Dermis blood vessel endothelial cell (primary cell): ENCODE measurements at places on chromosomes 7 and 10. TPM values are rescaled to one million over a fixed set of nuclear protein-coding genes. Genes with fewer than 3 reads are reported as not detected.

DNA sequence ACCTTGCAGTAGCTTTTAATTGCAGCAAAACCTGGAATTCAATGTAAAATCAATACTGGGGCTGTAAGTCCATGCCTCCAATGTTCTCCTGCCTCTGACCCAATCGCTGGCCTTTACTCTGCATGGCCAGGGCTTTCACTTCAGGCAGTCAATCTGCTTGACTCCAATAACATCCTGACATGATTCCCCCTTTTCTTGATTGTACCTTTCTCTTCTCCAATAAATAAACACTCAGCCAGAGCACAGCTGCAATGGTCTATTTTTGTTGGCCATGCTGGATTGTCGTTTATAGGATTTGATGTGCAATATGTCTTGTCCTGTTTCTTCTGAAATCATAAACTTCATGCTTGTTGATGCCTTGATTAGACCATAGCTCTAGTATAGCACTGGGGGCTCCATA lies 97.8 kb upstream of the COL1A2 start:
- DNase-seq: no peak

DNA sequence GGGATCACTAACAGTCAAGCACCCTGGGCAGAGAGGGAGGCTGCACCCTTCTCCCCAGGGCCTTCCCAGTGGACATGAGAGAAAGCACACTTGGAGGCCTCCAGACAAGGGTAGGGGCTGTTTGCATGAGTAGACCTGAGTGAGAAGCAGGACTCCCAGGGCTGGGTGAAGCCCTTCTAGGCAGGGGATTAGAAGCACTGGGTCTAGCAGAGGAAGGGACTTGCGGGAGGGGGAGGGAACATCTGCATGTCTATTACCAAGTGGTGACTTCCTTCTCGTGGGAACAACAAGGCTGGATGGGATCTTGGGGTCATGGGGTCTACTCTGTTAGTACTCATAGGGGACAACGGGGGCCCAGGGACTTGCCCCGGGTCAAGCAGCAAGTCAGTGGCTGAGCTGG lies 67.8 kb downstream of the EMX2 start:
- DNase-seq: no peak

Gene ACTA2
- 13.1 and 25.5 TPM in 2 replicates for total RNA-seq

Gene INTS15
- total RNA-seq: 13.1 and 14.5 TPM in 2 replicates

Gene PLXNA4
- total RNA-seq: 1.5 and 14.9 TPM in 2 replicates

Gene CACNA2D1
- total RNA-seq: 20.6 and 35.7 TPM in 2 replicates

- no peak for DNase-seq
Observed at GRCh38 chr10:73902351-73902750, 8.6 kb upstream of the PLAU start.

Gene ZNF853
- total RNA-seq: 0.93 and 1.0 TPM in 2 replicates

DNA sequence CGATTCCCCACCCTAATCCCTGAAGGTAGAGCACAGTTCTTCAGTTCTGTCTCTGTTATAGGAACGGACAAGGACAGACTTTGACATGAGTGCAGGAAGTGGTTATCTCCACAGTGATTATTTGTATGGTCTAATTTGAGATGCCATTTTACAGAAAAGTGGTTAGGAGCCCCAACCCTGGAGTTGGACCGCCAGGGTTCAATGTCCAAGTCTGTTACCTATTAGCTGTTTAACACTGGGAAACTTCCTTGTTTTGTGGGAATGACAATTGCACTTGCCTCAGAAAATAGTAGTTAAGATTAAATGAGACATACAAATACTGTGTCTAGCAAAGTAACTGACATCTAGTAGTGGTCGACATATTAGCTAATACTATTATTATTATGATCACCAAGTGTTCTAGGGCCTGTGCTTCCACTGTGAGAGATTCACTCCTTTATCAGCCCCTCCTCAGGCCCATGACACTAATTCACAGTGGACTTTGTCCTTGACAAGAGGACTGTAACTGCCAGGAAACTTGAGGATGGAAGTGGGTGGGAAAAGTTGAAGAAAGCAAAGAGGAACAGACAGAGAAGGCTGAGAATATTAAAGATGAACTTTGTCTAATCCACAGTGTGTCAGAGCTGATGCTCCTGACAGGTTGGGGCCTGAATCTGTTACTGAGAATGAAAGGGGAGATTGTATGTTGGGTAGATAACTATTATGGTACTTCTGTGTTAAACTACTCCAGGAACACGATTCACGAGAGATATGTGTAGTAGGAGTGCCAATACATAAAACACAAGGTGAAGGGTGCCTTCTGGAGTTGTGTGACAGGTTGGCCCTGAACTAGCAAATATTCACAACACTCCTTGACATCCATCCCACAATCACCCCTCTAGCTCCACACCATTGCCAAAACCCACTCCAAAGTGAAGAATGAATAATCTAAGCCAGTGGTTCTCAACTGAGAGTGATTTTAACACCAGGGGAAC lies 66.4 kb downstream of the TAC1 start:
- DNase-seq: no peak

DNA sequence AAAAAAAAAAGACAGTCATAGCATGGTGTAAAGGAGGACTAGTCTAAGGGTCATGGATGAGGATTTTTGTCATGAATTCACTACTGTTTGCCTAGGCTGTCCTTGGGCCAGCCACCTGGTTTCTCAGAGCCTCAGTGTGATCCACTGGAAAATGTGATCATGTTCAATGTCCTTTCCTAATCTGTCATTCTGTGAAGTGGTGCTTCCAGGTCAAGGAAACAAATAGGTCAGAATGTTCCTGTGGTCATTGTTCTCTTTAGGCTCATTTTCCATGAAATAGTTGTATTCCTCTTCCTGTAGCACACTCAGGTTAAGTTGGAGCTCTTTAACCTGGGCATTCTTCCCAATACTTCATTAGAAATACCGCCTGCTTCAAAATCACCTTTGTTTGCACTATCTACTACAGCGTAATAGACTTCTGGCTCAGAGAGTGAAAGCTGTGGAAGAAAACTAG lies 16.5 kb downstream of the CD36 start:
- no peak for DNase-seq

Gene CUBN
- total RNA-seq: 6.1 and 27.5 TPM in 2 replicates

- DNase-seq: no peak
Observed at GRCh38 chr10:26534384-26534783, 96.2 kb downstream of the APBB1IP start.

DNA sequence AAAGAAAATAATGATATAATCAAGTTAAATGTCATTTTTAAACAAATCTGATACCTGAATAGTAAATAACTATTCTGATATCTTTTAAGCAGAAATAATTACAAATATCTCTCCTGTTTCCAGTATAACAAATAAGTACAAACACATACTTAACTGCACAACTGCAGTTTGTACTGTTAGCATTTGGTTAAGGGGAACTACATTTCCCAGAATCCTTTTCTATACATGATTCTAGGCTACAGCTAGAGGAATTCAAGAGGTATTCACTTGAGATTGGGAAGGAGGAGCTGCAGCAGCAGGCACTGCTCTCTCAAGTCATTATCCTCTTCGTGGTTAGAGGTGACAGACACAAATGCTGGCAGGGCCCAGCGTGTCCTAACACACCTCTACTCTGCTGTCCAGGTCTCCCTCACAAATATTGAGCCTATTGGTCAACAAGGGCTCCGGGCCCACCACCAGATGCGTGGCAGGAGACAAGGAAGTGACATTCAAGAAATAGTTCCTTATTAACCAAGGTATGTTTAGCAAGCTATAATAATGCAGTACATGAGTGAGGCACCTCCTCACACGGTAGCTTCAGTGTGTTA lies 255.1 kb upstream of the MKLN1 start:
- DNase-seq: peak; percentile 54

Gene MMS19
- 95.5 and 102 TPM in 2 replicates for total RNA-seq

DNA sequence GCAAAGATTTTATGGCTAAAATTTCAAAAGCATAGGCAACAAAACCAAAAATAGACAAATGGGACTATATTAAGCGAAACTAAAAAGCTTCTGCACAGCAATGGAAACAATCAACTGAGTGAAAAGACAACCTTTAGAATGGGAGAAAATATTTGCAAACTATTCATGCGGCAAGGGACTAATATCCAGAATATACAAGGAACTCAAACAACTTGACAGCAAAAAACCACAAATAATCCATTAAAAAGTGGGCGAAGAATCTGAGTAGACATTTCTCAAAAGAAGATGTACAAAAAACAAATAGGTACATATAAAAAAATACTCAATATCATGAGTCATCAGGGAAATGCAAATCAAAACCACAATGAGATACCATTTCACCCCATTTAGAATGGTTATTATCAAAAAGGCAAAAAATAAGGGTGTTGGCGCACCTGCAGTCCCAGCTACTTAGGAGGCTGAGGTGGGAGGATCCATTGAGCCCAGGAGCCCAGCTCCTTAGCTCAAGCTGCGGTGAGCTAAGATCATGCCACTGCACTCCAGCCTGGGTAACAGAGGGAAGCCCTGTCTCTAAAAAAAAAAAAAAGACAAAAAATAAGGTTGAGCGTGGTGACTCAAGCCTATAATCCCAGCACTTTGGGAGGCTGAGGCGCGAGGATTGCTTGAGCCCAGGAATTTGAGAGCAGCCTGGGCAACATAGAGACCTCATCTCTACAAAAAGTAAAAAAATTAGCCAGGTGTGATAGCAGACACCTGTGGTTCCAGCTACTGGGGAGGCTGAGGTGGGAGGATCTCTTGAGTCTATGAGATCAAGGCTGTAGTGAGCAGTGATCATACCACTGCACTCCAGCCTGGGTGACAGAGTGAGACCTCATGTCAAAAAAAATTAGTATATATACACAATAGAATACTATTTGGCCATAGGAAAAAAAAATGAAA lies 4.2 kb upstream of the CCM2 start:
- DNase-seq: no peak

Gene SPDYE11
- not detected in 2 replicates for total RNA-seq

Gene INHBA
- total RNA-seq: 0.60 and 1.0 TPM in 2 replicates

- no peak for DNase-seq
Observed at GRCh38 chr7:20241194-20241910, 24.2 kb upstream of the MACC1 start.

DNA sequence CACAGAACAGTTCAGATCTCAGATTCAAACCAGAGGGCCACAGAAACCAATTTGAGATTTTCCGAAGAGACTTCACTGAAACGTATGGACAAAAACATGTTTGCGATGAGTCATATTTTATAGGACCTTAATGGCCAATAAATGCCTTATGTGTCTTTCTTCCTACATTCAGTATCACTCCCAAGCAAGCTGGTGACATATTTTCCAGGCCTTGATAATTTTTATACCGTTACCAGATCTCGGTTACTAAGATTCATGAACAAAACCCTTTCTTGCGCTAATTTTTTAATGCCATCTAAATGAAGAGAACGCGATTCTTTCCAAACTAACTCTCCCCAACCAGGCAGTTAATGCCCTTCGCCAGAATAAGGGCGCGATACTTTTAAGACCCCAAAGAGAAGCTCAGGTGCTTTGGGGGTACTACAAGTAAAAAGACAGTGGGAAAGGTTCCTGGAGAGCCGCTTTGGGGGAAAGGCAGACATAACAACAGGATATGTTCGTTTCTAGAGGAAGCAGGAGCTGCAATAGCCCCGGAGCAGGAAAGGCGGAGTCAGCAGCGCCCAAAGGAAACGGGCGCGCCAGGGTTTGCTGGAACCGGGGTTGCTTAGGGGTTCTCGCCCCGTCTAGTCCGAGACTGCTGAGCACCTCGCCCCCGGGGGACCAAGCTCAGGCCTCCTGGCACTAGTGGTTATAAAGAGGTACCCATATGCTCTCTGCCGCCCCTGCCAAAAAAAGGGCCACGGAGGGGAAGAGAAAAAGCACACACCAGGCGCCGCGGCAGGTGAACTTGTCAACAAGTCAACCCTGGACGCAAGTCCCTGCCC lies 884 bp downstream of the ICA1 start:
- DNase-seq: peak; percentile 79

Gene IGF2BP3
- 13.4 and 41.5 TPM in 2 replicates for total RNA-seq

Gene RBM33
- 23.1 and 31.3 TPM in 2 replicates for total RNA-seq

- no peak for DNase-seq
Observed at GRCh38 chr10:75062506-75063299, 48.8 kb upstream of the SAMD8 start.

Gene CALML5
- total RNA-seq: not detected in 2 replicates

DNA sequence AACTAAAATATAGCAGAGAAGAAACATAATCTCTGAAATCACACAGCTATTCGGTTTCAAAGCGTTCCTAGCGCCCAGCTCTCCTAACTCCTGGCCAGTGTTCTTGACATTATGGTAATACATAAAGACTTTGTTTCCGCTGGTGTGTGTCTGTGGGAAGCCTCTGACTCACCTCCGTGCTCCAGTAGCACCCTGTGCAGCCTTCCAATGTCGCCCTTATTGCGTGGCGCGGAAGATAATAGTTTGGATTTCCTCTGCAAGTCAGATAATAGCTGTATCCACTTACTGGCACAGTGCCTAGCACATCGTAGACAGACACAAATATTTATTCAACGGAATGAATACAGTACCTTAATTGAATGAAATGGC lies 570 bp downstream of the BMS1 start:
- peak; percentile 86 for DNase-seq

DNA sequence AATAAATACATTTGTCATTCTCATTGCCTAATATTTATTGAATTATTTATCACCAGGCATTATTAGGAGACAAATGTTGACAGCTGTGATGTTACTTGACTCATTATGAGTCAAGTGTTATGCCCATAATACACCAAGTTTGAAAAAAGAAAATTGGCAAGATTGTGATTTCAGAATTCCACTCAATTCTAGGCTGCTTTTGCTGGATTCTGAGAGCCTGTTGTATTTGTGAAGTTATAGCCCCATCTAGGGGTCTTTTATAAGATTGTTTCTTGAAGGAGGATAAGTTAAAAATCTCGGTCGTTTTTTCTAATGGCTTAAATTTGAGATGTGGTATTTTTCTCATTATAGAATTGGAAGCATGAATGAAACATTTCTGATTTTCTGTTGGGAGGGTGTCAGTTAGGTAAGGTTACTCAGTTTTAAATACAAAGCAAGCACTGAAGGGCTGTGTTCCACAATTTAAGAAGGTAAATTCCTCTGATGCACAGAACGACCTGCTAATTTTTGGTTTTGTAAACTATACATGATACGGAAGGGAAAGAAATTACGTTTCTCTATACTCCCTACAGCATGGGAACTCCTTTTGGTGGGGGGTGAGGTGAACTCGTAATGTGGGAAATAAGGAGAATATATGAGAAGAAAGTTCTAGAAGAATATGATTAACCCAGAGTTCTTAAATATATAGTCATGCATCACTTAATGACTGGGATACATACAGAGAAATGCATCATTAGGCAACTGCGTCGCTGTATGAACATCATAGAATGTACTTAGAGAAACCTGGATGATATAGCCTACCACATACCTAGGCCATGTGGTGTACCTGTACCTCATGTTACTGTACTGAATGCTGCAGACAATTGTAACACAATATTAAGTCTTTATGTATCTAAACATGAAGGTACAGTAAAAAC lies 2.6 kb downstream of the STK31 start:
- DNase-seq: peak; percentile 72

GRCh38 chr7:116455009-116455408 lies 44.5 kb upstream of the CAV2 start:
- DNase-seq: peak; percentile 22

- peak; percentile 74 for DNase-seq
Observed at GRCh38 chr10:110872145-110872983, 636 bp downstream of the PDCD4 start.

Gene SMO
- total RNA-seq: 3.2 and 5.8 TPM in 2 replicates

Gene CALML3
- not detected in 2 replicates for total RNA-seq

Gene TMEM225B
- total RNA-seq: 0.09 and 0.17 TPM in 2 replicates

Gene UFSP1
- 2.2 and 2.9 TPM in 2 replicates for total RNA-seq
